IPS DF 19.7 (cell line): ENCODE measurements at places on chromosomes 4 and X.

- peak; percentile 47 for DNase-seq
Observed at GRCh38 chr4:180455226-180455625, 1788.0 kb upstream of the TENM3 start.

DNA sequence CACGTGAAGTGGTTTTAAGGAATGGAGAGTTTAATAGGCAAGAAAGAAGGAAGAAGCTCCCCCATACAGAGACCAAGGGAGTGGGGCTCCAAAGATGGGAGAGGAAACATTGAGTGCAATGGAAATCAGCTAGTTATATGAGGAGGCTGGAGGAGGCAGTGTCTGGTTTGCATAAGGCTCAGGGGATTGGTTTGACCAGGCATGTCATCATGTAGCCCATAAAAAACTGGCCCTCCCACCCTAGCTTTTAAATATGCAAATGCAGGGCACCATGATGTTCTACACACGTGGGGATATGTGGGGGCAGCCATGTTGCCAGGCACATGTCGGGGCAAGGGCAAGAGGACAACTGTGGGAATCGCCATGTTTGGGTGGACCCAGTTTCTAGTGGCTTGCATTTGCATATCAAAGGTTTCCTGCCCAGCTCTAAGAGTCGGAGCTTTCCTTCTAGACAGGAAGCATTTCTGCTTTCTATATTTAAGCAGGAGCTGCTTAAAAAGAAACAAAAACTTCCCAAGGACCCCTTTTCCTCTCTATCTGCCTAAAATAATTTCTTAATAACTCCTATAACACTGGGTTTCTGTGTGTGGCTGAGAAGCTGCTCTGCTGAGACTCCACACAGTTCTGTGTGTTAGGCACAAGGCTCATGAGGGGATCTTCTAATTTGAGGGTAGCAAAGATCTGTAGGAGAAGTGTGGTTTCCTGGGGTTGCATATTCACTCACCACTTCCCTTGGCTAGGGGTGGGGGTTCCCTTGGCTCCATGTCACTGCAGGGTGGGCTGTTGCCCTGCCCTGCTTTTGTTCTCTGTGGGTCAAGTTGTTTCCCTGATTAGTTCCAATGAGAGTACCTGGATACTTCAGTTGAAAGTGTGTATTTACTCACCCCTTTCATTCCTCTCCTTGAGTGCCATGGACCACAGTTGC lies 113.5 kb downstream of the VSIG4 start:
- no peak for DNase-seq

DNA sequence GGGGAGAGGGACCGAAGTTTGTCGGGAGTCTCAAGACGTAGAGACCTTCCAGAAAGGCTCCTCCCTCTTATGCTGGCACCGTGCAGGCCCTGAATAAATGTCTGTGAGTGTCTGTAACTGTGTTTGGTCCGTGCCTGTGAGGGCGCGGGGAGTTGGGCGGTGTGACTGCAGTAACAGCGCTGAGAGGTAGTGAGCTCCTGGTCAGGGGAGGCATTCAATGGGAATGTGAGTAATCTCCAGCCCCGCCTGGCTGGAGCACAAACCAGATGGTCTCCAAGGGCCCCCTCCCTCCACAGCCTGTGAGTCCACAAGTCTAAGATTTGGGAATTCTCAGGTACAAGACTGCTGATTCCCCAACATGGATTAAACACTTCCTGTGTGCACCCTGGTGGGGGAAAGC lies 100.0 kb downstream of the HMX1 start:
- DNase-seq = no peak

DNA sequence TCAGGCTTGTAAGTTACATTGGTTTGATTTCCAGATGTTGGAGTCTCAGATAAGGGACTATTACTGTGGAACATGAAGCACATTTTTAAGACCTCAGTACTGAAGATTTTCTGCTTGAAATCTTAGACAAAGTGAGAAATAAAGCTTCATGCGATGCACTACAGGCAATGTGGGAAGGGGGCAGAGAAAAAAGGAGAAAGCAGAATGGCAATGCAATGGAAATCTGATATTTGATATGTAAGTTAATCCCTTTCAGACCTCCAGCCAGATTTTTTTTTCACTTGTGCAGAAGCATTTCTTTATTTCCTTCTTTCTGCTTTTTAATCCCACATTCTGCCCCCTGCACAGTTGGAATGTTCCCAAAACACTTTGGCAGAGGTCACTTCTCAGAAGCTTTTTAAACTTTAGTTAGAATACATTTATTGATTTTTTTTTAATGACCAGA lies 174.3 kb downstream of the ADGRL3 start:
- DNase-seq = no peak

DNA sequence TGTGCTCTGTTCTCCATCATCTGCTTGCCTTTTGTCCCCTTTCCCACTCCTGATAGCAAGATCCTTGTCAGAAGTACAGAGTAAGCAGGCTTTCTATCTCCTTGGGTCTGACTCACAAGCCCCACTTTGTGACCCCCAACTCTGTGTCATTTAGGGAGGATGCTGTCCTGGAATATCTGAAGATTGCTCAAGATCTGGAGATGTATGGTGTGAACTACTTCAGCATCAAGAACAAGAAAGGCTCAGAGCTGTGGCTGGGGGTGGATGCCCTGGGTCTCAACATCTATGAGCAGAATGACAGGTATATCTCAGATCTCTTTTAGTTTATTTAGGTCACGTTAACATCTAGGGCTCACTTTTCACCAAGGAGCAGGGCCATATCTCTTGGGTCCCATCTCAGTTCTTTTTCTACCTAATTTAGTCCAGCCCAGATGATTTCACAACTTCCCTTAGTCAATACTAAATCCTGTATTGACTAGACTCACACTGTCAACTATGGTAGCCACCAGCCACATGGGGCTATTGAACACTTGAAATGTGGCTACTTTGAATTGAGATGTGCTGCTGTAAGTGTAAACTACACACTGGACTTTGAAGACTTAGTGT lies 64.3 kb downstream of the MSN start:
- no peak for DNase-seq

DNA sequence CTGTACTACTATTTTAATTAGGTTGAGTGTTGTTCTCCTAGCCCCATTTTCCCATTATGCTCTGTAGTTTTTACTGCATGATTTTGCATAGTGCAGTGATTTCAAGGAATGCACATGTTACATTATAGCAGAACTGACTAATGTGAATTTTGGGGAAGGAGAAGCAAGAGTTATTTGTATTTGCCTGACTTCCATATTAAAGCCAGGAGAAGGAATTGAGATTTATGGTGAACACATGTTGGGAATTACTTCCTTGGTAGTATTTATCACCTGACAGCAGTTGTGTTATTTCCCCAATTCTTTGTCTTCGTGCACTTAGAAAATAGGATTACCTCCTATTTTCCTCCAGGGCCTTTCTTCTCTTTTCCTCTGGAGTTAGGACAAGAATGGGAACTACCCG lies 3.2 kb downstream of the TMEM144 start:
- DNase-seq = no peak

- DNase-seq = no peak
Observed at GRCh38 chrX:77347572-77347971, 99.6 kb upstream of the FGF16 start.

DNA sequence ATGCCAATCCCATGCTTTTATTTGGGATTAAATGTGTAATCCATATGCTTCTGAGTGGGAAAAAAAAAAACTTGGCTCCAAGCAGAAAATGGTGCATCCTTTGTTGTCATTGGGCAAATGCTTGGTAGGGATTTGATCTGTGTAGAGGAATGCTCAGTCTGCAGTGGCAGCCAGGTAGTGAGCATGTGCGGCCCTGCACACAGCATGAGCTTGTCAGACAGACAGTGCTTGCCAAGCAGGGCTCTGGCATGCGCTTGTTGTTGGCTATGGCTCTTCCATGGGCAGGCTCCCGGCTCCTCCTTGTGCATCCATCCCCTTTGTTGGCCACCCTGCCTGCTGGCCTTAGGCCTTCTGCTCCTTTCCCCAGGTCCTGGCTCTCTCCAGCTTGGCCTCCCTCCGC lies 130.3 kb downstream of the GPR143 start:
- no peak for DNase-seq

DNA sequence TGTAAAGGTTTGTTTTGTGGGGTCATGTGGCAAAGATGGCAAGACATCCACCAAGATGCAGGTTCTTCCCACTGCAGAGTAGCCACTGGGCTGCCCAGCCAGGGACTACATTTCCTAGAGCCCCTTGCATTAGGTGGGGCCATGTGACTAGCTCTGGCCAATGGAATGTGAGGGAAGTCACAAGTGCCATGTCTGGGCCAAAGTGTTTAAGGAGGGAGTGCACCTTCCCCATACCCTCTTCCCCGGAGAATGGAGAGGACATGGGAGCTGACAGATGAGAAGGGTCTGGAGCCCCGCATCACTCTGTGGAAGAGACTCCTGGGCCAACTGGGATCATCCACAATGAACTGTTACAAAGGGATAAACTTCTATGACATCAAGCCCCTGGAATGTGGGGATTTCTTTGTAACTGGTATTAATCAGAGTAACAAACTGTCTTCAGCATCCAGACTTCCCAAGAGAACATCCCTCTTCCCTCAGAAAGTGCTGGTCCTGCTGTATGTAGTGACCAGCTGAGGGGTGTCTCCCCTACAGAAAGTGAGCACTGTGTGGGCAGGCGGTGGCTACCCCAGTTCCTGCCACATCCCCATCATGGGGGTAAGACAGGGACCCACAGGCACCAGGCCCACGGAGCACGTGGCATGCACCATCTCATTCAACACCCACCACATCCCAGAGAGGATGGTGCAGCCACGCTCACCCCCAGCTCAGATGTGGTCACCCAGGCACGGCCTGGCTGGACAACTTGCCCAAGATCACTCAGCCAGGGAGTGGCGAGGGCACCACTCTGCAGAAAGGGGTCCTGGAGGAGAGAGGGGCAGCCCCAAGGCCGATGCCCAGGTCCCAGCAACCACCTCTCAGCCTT lies 10.9 kb downstream of the PPP2R2C start:
- DNase-seq = no peak

DNA sequence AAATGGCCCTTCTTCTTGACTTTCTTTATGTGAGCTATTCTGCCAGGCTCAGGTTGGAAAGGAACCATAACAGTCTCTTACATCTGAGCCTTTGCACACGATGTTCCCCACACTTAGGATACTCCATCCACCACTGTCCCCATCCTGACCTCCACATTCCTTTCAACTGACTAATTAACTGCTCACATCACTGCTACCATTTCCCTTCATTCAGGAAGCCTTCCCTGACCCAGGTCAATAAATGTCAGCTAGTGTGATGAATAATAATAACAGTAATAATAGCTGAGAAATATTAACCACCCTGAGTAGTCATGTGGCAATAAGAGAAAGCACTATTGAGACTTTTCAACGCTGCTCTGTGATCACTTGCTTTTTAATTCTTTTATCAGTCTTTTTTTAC lies 291.7 kb downstream of the KCNIP4 start:
- peak; percentile 5 for DNase-seq

GRCh38 chrX:8847360-8847759 lies 46.2 kb upstream of the FAM9A start:
- no peak for DNase-seq

DNA sequence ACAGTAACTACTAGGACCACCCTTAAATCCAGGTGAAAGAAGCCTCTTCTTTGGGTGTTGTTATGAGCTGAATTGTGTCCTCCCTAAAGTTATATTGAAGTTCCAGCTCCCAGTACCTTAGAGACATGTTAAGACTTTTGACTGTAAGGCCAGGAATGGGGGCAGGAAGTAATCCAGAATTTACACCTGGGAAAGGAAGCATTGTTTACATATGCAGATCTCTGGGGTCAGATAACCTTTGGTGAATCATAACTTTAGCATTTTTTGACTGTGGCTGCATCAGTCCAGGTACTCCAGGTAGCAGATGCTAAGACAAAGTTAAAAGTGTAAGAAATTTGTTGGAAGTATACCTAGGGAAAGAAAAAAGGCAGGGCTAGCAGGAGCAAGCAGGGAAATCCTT lies 104.9 kb upstream of the CENPE start:
- DNase-seq = no peak

DNA sequence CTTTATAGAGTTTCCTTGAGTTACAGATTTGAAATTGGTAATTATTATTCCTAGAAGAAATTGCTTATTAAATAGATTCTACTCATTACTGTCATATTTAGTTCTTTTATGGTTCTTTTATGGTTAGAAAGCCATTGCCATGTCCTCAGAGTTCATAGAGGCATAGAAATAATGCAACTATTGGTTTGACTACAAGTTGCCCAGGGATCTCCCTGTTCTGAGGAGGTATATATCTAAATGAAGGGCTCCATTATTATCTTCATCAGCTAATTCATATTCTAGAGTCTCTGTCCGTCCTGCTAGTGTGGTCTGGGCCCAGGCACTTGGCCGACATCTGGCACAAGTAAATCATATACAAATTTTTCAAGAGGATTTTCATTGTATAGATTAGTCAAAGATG lies 535.7 kb downstream of the PPP4R3C start:
- no peak for DNase-seq

DNA sequence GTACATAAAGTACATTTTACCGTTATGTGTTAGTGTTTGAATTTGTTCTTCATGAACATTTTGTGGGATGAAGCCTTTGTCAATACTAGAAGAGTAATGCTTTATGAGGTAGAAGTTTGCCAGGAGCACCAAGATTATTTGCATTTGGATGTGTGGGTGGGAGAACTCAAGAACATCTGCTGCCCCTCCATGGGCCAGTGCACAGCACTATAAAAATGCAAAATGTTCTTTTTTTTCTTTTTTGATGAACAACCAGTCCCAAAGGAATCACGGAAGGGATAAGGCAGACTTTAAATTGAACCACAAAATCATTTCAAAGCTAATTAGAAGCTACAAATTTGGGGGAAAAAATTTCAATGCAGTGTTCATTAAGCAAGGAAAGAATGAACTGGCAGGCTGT lies 300.3 kb upstream of the NWD2 start:
- DNase-seq = no peak

DNA sequence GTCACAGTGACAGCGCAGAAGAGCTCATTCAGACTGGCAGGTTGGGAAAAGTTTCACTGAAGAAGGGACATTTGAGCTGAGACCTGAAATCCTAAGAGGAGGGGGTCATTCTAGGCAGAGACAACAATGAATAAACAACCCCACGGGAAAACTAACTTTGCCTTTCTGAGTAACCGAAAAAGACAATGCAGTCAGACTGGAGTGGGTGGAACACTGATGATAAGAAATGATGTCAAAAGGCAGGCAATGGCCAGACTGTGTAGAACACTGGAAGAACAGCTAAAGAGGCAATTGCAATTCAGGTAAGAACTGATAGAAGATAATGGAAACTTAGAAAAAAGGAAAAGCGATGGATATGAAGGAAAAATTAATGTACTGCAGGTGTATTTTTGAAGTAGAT lies 73.8 kb downstream of the CHIC2 start:
- DNase-seq = no peak

DNA sequence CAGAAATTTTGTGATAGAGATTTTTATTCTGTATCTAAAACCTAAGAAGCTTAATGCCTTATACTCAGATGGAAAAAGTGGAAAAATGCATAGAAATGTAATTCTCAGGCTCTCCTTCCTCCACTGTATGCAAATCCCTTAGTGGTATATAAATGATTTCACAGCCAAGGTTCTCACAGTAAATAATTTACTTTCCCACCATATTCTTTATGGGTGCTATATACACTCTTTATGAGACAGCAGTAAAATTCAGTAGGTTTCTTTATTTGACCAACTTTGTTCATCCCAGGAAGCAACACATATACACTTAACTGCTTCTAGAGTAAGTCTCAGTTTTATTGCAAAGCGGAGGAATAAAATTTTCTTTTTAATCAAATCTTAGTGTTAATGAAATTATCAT lies 1399.7 kb downstream of the PCDH7 start:
- DNase-seq = no peak
